Breast epithelium (tissue), 4 donors: ENCODE measurements at places on chromosomes 7 and 10. TPM values are rescaled to one million over a fixed set of nuclear protein-coding genes. Genes with fewer than 3 reads are reported as not detected.

Gene PRKG1
- 36.9 TPM for total RNA-seq

Gene FAM25G
- not detected for total RNA-seq

Gene INA
- not detected for total RNA-seq

Gene FKBP9
- 100 TPM for total RNA-seq

Gene ADAM22
- 2.3 TPM for total RNA-seq

Gene DENND2A
- 7.6 TPM for total RNA-seq

Gene WNT2
- 2.4 TPM for total RNA-seq

Gene LRGUK
- total RNA-seq = 1.6 TPM

DNA sequence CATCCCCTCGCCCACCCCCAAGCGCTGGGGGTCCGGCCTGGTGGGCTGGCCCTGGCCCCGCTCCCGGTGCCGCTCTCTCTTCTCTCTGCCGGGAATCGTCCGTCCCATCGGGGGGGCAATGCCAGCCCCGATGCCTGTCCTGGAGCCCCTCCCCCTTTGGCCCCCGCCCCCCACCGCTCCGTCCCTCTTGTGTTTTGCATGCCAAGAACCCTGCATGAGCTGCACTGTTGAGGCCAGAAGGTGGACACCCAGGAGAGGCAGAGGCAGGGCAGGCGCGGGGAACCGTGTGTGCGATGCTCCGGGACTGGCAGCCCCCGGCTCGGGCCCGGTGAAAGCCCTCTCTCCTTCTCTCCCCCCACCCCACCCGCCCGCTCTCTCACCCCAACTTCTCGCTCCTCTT lies 22.1 kb upstream of the HSPB1 start:
- no peak for DNase-seq

DNA sequence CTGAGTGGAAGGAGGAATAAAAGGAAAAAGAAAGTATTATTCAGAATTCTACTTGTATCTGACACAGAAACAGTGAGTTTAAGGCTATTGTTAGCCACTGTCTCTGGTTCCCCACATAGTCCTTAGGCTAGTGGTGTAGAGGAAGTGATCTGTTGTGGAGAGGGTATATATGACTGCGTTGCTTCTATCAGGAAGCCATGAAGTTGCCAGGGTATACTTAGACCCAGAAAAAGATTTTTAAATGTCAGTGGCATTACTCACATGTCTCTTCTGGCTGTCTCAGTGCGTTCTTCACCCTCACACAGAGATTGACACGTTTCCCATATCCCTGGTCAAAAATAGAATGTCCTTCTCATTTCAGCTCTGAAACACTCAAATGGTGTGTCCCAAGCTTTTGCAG lies 72.7 kb downstream of the SEM1 start:
- DNase-seq = no peak

GRCh38 chr7:47741984-47742383 lies 160.1 kb upstream of the TNS3 start:
- DNase-seq = no peak

GRCh38 chr7:13174991-13175390 lies 487.6 kb downstream of the ARL4A start:
- DNase-seq = no peak

DNA sequence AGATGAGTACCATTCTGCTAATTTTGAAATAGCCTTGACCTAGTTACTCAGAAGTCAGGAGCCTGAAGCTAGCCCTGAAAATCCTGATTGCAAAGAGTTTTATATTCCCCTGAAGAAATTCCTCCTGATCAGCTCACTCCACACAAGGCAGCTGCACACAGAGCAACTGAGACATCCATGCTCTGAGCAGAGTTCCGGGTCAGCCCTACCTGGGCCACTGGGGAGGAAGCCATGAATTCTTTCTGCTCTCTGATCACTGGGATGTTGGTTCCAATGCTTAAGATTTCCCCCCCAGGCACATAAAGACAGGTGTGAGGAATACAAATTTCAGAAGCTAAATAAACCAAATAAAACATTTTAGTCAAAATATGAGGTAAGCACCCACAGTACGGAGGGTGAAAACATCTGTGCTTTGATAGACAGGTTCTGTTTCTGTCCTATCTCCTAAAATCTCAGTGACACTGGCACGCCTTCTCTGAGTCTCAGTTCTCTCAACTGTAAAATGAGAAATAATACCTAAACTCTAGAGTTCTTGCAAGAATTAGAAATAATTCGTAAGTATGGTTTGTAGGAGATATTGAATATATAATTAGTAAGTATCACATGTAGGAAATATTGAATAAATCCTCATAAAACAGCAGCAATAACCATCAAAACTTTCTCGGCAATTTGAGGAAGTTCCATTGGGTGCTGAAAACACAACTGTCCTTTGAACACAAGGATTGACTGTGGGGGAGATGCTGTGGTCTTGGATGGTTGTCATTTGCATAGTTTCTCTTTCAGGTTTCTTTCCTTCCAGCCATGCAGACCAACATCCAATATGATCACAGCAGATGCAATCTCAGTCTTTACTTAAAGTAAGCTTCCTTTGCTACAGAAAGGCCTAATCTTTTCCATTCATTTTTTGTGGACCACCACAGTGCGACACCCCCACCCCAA lies 133.0 kb upstream of the TNS3 start:
- no peak for DNase-seq

DNA sequence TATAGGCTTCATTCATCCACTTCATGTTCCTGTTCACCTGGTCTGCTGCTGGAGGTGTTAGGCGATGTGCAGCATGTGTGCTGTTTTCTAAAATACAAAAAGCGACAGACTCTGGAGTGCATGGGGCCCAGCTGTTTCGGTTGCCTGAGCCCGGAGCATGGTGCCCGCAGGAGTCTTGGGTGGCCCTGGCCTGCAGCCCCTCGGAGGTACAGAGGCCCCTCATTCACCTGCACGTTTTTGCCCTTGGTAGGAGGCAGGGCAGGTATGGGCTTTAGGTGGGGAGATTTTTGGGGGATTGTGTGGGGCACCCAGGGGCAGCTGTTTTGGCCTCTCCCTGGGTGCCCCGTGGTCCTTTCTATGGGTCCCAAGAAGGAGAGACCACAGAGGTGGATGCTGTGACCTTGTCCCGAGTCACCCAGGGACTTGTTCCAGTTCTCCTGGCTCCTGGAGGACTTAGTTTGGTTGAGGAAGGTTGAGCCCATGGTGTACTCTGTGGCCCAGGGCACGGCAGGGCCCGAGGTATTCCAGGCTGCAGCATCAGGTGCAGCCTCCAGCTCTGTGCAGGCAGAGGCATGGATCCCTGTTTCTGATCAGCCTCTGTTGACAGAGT lies 130.7 kb downstream of the TRRAP start:
- DNase-seq = no peak

- DNase-seq = no peak
These were observed 10.3 kb upstream of the AGR3 start for GRCh38 chr7:16891874-16892643.

DNA sequence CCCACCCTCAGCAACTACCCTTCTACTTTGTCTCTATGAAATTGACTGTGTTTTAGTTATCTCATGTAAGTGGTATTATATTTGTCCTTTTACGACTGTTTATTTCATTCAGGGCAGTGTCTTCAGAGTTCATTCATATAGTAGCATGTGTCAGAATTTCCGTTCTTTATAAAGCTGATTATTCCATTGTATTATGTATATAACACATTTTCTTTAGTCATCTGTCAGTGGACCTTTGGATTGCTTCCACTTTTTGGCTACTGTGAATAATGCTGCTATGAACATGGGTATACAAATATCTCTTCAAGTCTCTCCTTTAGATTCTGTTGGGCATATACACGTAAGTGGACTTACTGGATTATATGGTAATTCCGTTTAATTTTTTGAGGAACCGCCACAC lies 14.5 kb downstream of the SLF2 start:
- DNase-seq = no peak

DNA sequence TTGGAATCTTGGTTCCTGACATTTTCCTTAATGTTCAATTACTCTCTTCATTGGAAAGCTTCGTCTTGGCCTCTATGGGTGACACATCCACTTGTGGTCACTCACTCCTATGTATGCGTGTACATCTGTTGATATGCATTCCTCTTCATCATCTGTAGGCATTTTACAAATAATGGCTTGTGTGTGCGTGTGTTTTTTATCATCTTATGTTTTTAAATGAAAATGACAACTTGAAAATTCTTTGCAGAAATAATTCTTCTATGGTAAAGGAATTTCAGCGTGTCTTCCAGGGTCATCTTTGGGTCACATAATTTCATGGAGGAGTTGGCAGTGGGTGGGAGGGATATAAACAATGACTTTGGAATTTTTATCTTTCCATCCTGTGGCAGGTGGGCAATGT lies 925.1 kb downstream of the LRMDA start:
- no peak for DNase-seq

- DNase-seq = no peak
These were observed 204.7 kb upstream of the HDAC9 start for GRCh38 chr7:18290865-18291264.

GRCh38 chr7:93955304-93955703 lies 33.8 kb downstream of the GNG11 start:
- DNase-seq = no peak

DNA sequence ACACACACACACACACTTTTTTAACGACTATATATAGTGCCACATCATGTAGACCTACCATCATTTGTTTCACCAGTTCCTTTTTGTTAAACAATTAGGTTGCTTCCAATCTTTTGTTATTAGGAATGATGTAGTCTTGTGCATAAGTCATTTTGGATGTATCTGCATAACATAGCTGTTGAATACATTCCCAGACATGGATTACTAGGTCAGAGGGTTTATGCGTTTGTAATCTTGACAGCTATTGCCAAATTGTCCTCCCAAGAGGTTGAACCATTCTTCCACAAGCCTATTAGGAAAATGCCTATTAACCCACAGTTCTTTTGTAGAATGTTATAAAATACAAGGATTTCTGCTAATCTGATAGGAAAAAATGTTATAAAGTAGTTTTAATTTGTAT lies 87.3 kb downstream of the PALS2 start:
- DNase-seq = no peak

GRCh38 chr7:70693686-70694433 lies 438.1 kb upstream of the GALNT17 start:
- peak; percentile 47 for DNase-seq

- no peak for DNase-seq
These were observed 90.0 kb downstream of the MYOF start for GRCh38 chr10:93392121-93392520.

GRCh38 chr7:137818036-137818435 lies 28.7 kb downstream of the DGKI start:
- DNase-seq = no peak

DNA sequence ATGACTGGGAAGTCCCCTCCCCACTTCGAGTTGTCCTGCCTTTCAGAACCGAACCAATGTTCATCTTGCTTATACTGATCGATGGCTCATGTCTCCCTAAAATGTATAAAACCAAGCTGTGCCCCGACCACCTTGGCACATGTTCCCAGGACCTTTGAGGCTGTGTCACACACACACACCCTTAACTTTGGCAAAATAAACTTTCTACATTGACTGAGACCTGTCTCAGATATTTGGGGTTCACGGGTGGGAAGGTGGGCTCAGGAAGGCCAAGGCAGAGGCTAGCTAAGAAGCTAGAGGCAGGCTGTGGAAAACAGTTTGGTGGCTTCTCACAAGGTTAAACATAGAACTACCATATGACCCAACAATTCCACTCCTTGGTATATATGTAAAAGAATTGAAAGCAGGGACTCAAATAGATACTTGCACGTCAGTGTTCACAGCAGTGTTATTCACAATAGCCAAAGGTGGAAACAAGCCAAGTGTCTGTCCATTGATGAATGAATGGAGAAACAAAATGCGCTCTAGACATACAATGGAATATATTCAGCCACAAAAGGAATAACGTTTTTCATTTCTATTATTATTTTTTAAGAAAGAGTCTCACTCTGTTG lies 15.4 kb downstream of the PRF1 start:
- no peak for DNase-seq

- no peak for DNase-seq
These were observed 83.4 kb downstream of the AGMO start for GRCh38 chr7:15478401-15478800.

DNA sequence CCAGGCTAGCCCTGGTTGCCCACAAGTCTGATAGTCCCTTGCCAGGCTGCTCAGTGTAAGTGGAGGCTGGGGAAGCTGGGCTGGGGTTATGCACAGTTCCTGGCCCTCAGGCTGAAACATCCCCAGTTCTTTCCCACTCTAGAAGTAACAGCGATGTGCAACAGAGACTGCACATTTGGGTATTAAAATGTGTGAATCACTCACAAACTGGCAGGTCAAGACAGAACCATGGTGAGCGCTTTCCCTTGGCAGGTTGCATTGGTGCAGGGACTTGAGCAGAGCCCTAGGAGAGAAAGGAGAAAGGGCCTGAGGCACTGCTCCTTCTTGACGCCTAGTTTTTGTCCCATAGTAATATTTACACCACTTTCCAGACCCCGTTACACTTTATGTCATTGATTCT lies 56.1 kb upstream of the SLC35B4 start:
- no peak for DNase-seq

DNA sequence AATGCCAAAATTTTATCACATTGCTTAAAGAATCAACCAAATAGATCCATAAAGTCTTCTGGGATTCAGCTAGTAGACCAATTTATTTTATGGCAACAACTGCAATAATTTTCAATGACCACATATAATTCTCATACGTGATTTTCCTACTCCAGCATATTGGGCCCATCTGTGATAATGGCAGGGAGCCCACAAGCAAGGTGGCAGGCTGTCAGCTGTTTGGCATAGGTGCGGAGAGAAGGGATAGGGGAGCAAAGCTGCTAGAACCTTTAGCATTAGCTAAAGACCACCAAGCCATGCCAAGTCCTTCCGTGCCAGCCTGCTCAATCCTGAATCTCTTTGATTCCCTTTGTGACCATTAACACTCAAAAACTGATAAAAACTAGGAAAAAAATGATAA lies 721.2 kb downstream of the XPNPEP1 start:
- DNase-seq = no peak

DNA sequence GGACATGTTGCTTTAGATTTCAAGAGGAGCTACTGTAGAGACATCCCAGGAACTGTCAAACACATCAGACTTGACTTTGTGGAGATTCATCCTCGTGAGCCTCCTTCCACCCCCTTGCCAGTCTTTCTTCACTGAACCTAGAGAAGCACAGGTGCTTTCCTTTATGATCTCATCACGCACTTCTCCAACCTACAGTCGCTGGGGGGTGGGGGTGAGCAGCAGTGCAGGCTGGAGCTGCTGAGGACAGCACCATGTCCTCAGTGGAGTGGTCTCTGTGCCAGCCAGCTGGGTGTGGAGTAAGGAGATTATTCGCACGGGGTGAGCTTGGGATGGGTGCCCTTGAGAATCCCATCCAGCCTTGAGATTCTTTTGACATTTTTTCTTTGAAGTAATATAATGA lies 88.1 kb downstream of the VOPP1 start:
- no peak for DNase-seq

DNA sequence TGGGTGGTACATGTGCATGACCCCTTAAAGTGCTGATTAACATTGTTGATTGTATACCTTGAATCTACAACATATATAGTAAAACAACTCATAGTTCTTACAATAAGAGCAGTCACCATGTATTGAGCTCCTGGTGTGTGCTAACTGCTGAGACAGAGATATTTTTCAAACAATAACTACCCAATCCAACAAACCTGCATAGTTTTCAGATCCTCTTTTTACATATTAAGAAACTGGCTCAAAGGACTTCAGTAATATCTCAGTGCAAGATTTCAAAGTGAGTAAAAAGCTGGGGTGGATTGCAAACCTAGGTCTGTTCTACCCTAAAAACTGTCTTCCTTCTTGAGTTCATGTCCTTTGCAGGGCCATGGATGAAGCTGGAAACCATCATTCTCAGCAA lies 272.2 kb downstream of the SNX13 start:
- no peak for DNase-seq

- no peak for DNase-seq
These were observed 252.7 kb upstream of the CDC14C start for GRCh38 chr7:48671656-48672055.
